GM23338 (cell line): ENCODE measurements at places on chromosomes 5 and 9.
A peak's percentile ranks its signal among the peaks of the same experiment; 100 is the strongest.

DNA sequence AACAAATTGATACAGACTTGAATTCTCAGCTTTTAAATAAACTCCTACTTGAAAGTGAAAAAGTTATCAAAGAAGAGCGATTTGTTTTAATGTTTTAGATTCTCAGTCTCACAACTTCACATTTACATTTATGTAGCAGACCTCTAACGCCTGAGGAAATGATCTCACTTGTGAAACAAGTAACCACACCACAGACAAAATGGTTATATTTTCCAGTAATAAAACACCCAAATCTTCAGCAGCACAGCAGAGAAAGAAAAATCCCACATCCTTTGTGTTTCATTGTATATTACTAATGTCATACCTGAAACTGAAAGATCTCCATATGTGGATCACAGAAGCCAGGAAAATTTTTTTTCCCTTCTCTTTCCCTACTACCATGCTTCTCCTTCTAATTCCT, 29.8 kb upstream of the GZMA start:
- H3K4me1 ChIP-seq = no peaks in the 10 kb centered on the region
- DNase-seq = no peak
- H3K4me3 ChIP-seq = no peak overlapping the region
- H3K27me3 ChIP-seq = no peaks in the 10 kb centered on the region

GRCh38 chr5:108686676-108687075, 61.0 kb upstream of the FER start:
- no peaks in the 10 kb centered on the region for H3K27me3 ChIP-seq
- no peak overlapping the region for H3K4me3 ChIP-seq
- H3K27ac ChIP-seq = peak overlapping the region; percentile 72

GRCh38 chr9:89687188-89687587, 82.4 kb downstream of the GADD45G start:
- DNase-seq = no peak
- H3K4me3 ChIP-seq = no peak overlapping the region
- no peaks in the 10 kb centered on the region for H3K27me3 ChIP-seq
- no peak overlapping the region for H3K27ac ChIP-seq

DNA sequence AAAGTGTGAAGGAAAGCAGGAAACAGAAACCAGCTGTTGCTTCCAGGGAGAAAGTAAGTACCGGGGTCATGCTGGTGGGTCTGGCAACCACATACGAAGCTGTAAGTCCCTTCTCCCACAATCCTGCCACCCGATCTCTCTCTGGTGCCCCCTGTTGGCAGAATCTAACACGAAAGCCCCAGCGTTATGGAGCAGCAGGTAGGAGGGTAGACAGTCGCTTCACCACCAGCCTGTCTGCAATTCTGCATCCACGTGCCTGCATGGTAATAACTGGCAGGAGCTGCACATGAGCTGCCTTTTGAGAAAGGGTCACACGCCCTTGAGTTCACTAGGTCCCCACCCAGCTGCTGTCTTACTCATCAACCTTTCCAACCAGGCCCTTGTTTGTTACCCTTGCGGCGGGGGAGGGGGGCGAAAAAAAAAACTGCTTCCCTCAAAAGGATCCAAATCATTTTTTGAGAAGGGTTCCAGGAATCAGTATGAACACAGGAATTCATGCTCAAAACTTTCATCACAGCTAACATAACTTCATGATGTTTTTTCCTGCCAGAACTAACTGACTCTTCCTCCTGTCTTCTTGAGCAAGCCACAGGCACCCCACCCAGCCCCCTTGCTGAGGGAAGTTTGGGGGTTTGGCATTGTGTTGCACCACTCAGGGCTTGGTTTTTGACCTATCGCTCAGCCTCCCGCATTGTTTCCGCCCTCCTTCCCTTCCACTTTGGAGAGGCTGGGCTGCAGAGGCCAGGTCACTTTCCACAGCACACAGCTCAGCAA, 19.6 kb upstream of the TMEM252 start:
- H3K36me3 ChIP-seq = no peaks in the 10 kb centered on the region
- no peak overlapping the region for H3K27ac ChIP-seq
- peak; percentile 85 for DNase-seq
- peaks cover 24% of the 10 kb centered on the region for H3K4me1 ChIP-seq

GRCh38 chr5:106730506-106730905, 940.2 kb downstream of the EFNA5 start:
- H3K27ac ChIP-seq = no peak overlapping the region
- no peak overlapping the region for H3K4me3 ChIP-seq
- no peak for DNase-seq
- peaks cover 4% of the 10 kb centered on the region; the same call in 1 of the 2 replicates for H3K36me3 ChIP-seq
- H3K4me1 ChIP-seq = no peaks in the 10 kb centered on the region
- H3K27me3 ChIP-seq = no peaks in the 10 kb centered on the region

DNA sequence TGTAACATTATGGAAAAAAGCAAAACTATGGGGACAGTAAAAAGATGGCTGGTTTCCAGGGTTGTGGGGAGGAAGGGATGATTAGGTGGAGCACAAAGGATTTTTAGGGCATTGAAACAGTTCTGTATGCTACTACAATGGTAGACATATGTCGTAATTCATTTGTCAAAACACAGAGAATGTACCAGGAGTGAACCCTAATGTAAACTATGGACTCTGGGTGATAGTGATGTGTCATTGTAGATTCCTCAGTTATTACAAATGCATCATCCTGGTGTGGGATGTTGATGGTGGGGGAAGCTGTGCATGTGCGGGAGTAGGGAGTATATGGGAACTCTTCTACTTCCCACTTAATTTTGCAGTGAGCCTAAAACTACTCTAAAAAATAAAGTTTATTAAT, 135.0 kb upstream of the GABRP start:
- no peak overlapping the region for H3K4me3 ChIP-seq
- H3K27me3 ChIP-seq = no peaks in the 10 kb centered on the region
- DNase-seq = no peak
- H3K4me1 ChIP-seq = peaks cover 23% of the 10 kb centered on the region
- no peaks in the 10 kb centered on the region; the same call in 1 of the 2 replicates for H3K36me3 ChIP-seq

- H3K27ac ChIP-seq = no peak overlapping the region
- H3K27me3 ChIP-seq = no peaks in the 10 kb centered on the region
- no peak for DNase-seq
- no peaks in the 10 kb centered on the region for H3K36me3 ChIP-seq
- no peak overlapping the region for H3K4me3 ChIP-seq
These were observed 20.7 kb downstream of the ANKRA2 start for GRCh38 chr5:73544429-73545402.

DNA sequence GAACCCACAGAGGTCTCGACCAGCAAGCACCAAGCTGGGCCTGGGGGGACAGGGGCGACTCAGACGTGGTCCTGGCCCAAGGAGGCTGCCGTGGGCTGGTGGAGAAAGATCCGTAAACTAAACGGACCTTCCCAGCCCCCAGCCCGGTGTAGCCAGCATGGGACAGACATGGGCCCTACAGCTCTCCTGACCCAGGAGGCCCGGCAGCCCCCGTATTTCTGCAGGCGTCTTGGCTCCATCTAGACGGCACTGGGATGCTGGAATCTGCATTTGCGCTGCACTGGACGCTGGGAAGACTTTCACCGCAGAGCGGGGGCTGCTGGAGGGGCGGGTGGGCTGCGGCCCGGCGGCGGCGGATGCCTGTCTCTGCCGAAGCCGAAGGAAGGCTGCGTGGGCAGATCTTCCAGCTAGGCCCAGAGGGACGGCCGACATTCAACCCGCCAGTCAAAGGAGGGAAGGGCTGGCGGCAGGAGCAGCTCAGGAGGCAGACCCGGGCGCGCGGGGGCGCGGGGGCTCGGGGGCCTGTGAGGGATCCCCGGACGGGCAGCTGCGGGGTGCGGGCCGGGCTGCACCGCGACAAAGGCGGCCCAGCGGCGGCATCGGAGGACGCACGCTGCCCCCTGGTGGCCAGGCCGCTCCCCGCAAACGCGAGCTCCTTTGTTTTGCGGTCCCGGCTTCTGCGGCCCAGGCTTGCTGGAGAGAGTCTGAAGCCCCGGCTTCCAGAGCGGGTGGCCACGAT, 266.2 kb downstream of the NSG2 start:
- DNase-seq = peak; percentile 91
- peaks cover 3% of the 10 kb centered on the region; the same call in 1 of the 2 replicates for H3K4me1 ChIP-seq
- H3K27me3 ChIP-seq = peaks cover 10% of the 10 kb centered on the region

GRCh38 chr5:39624268-39624886, 199.6 kb upstream of the DAB2 start:
- no peaks in the 10 kb centered on the region for H3K36me3 ChIP-seq
- no peaks in the 10 kb centered on the region for H3K27me3 ChIP-seq
- peak; percentile 4 for DNase-seq
- no peak overlapping the region for H3K27ac ChIP-seq
- no peak overlapping the region for H3K4me3 ChIP-seq

DNA sequence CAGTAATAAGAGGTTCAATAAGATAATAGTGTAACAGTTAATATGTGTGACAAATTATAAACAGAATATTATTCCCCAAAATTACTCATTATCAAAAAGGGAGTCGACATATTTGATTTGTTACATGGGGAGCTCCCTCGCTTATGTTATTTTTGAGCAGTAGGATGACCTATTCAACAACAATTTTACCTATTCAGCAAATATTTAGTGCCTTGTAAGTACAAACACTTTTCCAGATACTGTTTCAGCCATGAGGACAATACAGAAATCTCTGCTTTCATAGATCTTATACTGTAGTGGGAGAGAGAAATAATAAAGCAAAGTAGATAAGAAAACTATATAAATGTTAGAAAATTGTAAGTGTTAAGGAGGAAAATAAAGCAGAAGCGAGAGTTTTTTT, 1342.8 kb upstream of the WWC1 start:
- no peaks in the 10 kb centered on the region for H3K27me3 ChIP-seq
- H3K36me3 ChIP-seq = no peaks in the 10 kb centered on the region
- DNase-seq = no peak
- H3K4me1 ChIP-seq = no peaks in the 10 kb centered on the region

- no peak overlapping the region for H3K4me3 ChIP-seq
- no peak for DNase-seq
- no peaks in the 10 kb centered on the region; the same call in 1 of the 2 replicates for H3K36me3 ChIP-seq
- no peaks in the 10 kb centered on the region for H3K27me3 ChIP-seq
- H3K27ac ChIP-seq = no peak overlapping the region
These were observed 94.3 kb downstream of the MVB12B start for GRCh38 chr9:126420643-126421564.

- no peak overlapping the region for H3K27ac ChIP-seq
- H3K36me3 ChIP-seq = no peaks in the 10 kb centered on the region
- DNase-seq = peak; percentile 53
- no peaks in the 10 kb centered on the region for H3K27me3 ChIP-seq
These were observed 124.8 kb downstream of the HSD17B3 start for GRCh38 chr9:96177005-96177718.

DNA sequence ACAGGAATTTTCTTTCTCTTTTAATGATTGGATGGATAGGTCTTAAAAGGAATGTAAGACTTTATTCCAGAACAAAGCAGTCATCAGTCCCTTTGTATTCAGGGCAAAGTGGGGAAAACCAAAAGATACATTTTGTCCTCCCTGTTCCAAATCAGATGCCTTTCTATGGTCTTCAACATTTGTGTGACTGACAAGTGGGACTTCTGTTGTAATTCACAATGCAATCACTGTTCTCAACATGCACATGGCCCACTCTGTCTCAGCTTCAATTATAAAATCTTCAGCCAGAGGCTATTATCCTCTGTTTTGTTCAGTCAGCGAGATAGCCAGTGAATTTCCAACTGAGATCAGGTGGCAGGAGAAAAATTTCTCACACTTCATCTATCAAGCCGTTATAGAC, 95.5 kb upstream of the ERBIN start:
- H3K27ac ChIP-seq = no peak overlapping the region
- no peaks in the 10 kb centered on the region for H3K36me3 ChIP-seq
- no peaks in the 10 kb centered on the region for H3K27me3 ChIP-seq
- H3K4me3 ChIP-seq = no peak overlapping the region
- DNase-seq = no peak

DNA sequence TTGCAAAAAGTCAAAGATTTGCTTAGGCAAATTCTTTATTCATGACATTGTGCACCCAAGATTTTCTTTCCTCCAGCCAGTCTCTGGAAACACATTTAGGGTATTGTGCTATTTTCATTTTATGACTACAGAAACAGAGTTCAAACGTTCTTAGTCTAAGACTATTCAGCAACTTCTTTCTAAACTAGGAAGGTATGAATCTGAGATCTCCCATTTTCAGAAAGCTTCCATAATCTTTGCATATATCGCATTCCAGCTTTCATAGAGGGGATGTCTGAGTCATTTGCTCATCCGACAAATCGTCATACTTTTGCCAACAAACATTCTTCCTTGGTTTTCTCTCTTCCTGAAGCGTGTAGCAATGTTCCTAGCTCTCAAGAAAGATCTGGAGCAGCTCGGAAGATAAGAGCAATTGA, 1.6 kb upstream of the PAPPA start:
- no peak overlapping the region for H3K4me3 ChIP-seq
- DNase-seq = no peak
- H3K36me3 ChIP-seq = no peaks in the 10 kb centered on the region

DNA sequence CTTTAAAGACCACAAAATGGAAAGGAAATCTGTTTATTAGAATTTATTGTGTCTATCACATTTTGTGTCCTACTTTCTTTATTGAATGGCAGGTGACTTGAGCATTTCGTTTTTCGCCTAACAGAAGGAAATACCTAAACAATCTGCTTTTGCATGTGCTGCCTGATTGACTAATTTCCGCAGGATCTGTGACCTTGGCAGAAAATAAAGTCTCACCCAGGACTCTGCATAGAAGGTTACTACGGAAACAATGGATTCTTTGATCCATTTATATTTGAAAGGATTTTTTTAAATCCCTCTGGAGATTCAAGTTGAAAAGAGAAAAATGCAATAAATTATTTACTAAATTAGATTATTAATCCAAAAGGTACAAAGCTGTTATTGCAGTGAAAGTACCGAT, 61.0 kb upstream of the CAST start:
- H3K4me1 ChIP-seq = no peaks in the 10 kb centered on the region
- DNase-seq = no peak
- H3K27ac ChIP-seq = no peak overlapping the region

- no peaks in the 10 kb centered on the region for H3K4me1 ChIP-seq
- H3K27ac ChIP-seq = no peak overlapping the region
- H3K4me3 ChIP-seq = no peak overlapping the region
- no peaks in the 10 kb centered on the region for H3K36me3 ChIP-seq
- H3K27me3 ChIP-seq = no peaks in the 10 kb centered on the region
- no peak for DNase-seq
These were observed 61.3 kb downstream of the ENC1 start for GRCh38 chr5:74579215-74579614.

DNA sequence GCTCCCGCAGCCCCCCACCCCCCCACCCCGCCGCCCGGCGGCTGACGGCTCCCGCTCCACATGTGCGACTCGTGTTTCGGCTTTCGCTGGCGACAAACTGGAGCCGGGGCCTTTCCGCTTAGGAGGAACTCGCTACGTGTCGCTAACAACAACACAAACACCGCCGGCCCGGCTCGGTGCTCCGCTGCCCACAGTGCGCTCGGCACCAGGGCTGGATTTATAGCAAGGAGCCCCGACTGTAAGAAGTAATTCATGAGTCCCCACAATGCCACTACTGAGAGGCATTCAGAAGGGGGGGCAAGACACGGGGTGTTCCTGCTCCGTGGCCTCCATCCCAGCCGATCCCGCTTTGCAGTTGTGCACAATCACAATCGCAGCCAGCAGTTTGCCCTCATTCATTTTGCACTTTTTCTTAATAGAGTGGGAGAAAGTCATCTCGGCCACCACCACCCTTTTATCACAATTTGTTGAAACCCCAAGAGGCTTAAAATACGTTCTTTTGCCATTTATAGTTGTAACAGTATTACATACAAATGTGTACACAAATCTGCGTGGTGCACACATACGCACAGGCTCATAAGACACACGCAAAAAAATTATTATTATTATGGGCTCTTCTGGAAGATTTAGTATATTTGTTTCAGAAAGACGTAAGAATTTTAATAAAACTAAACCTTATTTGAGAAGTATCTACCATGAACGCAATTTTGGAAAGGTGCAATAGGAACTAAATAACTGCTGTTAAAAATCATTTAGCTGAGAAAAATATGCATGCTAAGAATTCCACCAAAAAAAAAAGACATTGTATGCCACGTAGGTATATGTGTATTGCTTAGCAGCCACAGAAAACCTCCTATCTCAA, 48.1 kb downstream of the EBF1 start:
- H3K4me3 ChIP-seq = peak overlapping the region; percentile 63
- H3K27ac ChIP-seq = no peak overlapping the region
- H3K36me3 ChIP-seq = no peaks in the 10 kb centered on the region
- peaks cover 24% of the 10 kb centered on the region for H3K4me1 ChIP-seq
